Activated CD4-positive, alpha-beta T cell treated with anti-CD3 and anti-CD28 coated beads, Interleukin-2, amount 10 ng/mL, durations not matched to agents 24 days and 14 days (primary cell): ENCODE measurements at places on chromosomes 5 and 9. TPM values are rescaled to one million over a fixed set of nuclear protein-coding genes. Genes with fewer than 3 reads are reported as not detected.

SEMA4D gene
- total RNA-seq = 368 and 370 TPM in 2 replicates

KCNV2 gene
- total RNA-seq = not detected in 2 replicates

PCDHGB1 gene
- 0.14 and 0.19 TPM in 2 replicates for total RNA-seq

FAM151B gene
- total RNA-seq = 0.23 TPM in 1 of 2 replicates, not detected in the other

GARIN3 gene
- 0.19 and 0.36 TPM in 2 replicates for total RNA-seq

C9 gene
- total RNA-seq = not detected in 2 replicates

CEP72 gene
- total RNA-seq = 33.2 and 36.0 TPM in 2 replicates

ADAMTS2 gene
- not detected in 2 replicates for total RNA-seq

WDR38 gene
- not detected in 2 replicates for total RNA-seq

SPIN1 gene
- total RNA-seq = 29.5 and 31.4 TPM in 2 replicates

INSL6 gene
- total RNA-seq = not detected in 2 replicates

ZNF608 gene
- not detected in 2 replicates for total RNA-seq

IFNB1 gene
- total RNA-seq = not detected in 2 replicates

HRCT1 gene
- not detected in 2 replicates for total RNA-seq

NEUROG1 gene
- total RNA-seq = not detected in 2 replicates

PCDHA10 gene
- not detected in 2 replicates for total RNA-seq

PAIP1 gene
- 60.2 and 64.1 TPM in 2 replicates for total RNA-seq

C1QTNF3 gene
- total RNA-seq = 2.0 and 2.1 TPM in 2 replicates

PGM5 gene
- not detected in 2 replicates for total RNA-seq

MSH3 gene
- 21.0 and 21.1 TPM in 2 replicates for total RNA-seq

PCDHGA11 gene
- total RNA-seq = 0.23 and 0.31 TPM in 2 replicates

SLC4A9 gene
- total RNA-seq = not detected in 2 replicates

WNT8A gene
- not detected in 2 replicates for total RNA-seq

FAM163B gene
- not detected in 2 replicates for total RNA-seq

PRR7 gene
- total RNA-seq = 13.6 TPM in 2 replicates

TBC1D13 gene
- total RNA-seq = 19.2 and 19.9 TPM in 2 replicates

IRGM gene
- total RNA-seq = 0.91 and 1.2 TPM in 2 replicates

PCDHB8 gene
- total RNA-seq = not detected in 2 replicates

UGT3A2 gene
- total RNA-seq = not detected in 2 replicates

TMEM161B gene
- total RNA-seq = 27.2 and 30.1 TPM in 2 replicates

GNA14 gene
- total RNA-seq = not detected in 2 replicates

C5orf52 gene
- 0.42 TPM in 1 of 2 replicates, not detected in the other for total RNA-seq

RETREG1 gene
- total RNA-seq = 21.1 and 21.5 TPM in 2 replicates

RNF130 gene
- 7.3 and 8.9 TPM in 2 replicates for total RNA-seq

ACER2 gene
- 0.96 and 1.3 TPM in 2 replicates for total RNA-seq

MLLT3 gene
- 26.5 and 27.8 TPM in 2 replicates for total RNA-seq

INSYN2B gene
- total RNA-seq = not detected in 2 replicates

ADCY2 gene
- not detected in 2 replicates for total RNA-seq

F12 gene
- total RNA-seq = 2.7 and 2.8 TPM in 2 replicates

PCDHB15 gene
- not detected in 2 replicates for total RNA-seq

TMCO6 gene
- total RNA-seq = 38.1 and 41.9 TPM in 2 replicates

LTC4S gene
- 0.88 and 1.6 TPM in 2 replicates for total RNA-seq

PCDHGA12 gene
- total RNA-seq = 0.12 and 0.16 TPM in 2 replicates

GPX8 gene
- not detected in 2 replicates for total RNA-seq

ACOT12 gene
- total RNA-seq = not detected in 2 replicates

ITGA1 gene
- total RNA-seq = 1.6 and 2.2 TPM in 2 replicates

NXNL2 gene
- total RNA-seq = not detected in 2 replicates

GPR150 gene
- 0.33 and 0.56 TPM in 2 replicates for total RNA-seq

FOXD4L3 gene
- total RNA-seq = not detected in 2 replicates
